ENCODE measurements at places on chromosomes 11 and 22.

DNA sequence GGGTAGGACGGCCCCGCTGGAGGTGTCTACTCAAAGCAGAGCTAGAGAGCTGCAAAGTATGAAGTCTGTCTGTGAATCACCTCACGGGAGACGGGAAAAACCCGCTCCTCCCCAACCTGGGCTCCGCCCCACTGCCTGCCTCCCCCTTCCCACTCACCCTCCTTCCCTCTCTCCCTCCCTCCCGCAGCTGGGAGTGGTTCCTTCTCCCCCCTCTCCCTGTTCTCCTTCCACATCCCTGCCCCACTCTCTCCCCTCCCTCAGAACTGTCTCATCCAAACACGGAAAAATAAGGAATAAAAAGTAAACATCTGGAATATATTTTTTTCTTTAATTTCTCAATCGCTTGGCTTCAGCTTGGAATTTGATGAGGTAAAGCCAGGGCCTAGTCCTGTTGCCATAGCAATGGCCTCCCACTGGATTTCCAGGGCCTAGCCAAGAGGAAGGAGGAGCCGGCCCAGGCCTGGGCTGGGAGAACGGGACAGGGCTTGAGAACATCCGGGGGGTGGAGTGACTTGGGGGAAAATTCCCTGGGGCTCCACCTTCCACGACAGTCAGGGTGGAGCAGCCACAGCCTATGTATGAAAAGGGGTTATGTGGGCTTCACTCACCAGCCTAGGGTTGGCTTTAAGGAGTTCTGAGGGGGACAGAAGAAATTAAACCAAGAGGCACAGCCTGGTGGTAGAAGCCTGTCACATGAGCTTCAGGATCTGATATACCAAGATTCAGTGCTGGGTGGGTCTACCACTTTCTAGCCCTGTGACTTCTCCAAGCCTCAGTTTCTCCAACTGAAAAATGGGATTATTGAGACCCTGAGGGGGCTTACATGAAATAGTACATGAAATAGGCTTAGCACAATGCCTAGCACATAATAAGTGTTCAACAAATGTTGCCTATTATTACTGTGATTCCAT, 2.2 kb downstream of the TNKS1BP1 start:
- no peak for DNase-seq

GRCh38 chr22:19760058-19760950, at the start of gene TBX1:
TBX1 (plus strand) TSS chr22:19760778; CDS start chr22:19760844, 66 bp downstream.
- DNase-seq, result no peak

DNA sequence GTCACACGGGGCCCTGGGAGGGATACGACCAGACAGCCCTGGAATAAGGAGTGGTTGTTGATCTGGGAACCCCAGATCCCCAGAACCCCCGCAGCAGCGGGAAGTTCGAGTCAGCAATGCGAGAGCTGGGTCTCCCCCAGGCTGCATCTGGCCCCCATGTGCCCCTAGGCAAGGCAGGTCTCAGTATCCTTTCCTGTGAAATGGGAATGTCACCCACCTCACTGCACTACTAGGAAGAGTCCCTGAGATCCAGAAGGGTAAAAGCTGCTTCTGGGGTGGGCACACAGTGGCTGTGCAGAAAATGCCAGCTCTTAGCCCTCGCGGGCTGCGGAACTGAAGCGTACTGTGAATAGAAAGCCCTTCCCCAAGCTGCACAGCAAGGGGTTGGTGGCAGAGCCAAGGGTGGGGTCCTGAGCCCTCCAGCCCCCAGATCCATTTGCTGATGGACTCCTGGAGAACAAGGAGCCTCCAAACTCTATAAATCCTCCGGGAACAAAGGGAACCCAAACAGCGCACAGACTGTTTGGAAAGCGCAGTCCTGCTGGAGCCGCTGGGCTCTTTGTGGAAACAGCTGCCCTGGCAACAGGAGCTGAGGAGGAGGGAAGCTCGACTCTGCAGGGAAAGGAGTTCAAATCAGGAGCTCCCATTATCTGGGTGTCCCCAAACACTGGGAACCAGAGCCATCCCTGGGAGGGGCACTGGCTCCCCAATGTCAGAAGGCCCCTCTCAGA, 68.2 kb upstream of the SHISAL1 start:
- DNase-seq, result no peak

GRCh38 chr11:7222619-7223018, 29.1 kb upstream of the SYT9 start:
- no peak for DNase-seq

- DNase-seq, result peak; percentile 46
These were observed 41.4 kb upstream of the NFAM1 start for GRCh38 chr22:42473484-42474193.

- no peak for DNase-seq
These were observed 2.9 kb downstream of the UBE2L3 start for GRCh38 chr22:21570398-21570797.

DNA sequence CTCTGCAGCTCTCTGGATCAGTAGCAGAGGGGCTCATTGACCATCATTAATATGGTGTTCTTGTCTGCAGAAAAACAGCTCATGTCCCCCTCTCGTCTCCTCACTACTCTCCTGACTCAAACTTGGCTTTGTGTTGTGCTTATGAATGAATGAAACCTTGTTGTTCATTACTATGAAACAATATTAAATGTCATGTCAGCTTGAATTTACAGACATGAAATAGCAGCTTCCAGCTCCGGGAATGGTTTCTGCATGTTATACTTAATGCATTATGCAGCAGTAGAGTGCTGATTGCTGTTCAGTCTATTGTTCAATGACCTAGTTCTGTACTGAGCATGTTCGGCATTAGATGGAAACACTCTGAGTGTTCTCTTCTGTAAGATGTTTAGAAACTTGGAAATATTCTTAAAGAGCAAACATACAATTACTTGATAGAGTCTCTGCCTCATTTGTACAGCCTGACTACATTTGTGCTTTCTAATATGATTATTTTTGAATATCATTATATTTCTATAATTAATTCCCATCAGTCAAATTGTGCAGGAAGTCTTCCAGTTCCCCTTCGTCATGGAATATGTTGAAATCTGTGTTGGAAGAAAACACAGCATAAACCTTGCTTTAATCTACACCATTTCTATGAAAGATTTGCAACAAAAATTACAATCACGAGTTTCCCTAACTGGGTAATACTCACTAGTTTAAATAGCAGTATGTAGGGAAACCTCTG, 340.4 kb downstream of the SOX6 start:
- DNase-seq, result no peak

GRCh38 chr11:66986178-66986545, 11.1 kb downstream of the C11orf86 start:
- no peak for DNase-seq

GRCh38 chr11:110198031-110198729, 98.2 kb downstream of the RDX start:
- DNase-seq, result no peak
